Esophagus squamous epithelium (tissue), 5 donors: ENCODE measurements at places on chromosomes 3 and 15.

DNA sequence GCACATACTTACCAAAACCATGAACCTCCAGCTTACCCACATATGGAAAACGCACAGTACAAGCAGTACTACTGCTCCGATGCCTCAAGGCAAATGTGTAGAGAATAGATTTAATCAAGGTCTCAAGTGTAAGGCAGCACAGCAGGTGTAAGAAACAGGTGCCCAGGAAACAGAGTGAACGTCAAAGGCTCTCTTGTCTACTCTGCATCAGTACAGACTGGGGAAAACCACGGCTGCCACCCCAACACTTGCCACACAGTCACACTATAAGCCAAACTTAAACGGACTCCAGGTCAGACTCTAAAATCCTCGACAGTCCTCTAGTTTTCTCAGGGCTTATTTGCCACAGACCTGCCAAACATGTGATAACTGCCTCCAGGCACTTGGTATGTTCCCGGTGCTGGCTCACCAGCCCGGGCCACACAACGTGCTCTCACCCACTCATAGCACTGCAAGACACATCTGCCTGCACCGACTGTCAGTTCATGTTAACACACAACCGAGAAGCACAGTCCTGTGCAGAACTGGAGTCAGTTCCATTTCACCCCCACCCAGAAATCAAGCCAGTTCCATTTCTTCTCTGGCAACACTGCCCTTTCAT is 30.6 kb downstream of the ABCC5 start:
- DNase-seq = no peak

- no peak for DNase-seq
Observed at GRCh38 chr3:144754076-144754783, 782.6 kb downstream of the DIPK2A start.

- no peak for DNase-seq
Observed at GRCh38 chr3:134650431-134651346, at the start of gene KY. TSS of gene KY (minus strand) at chr3:134651022. CDS start at chr3:134650960, 62 bp downstream.

- no peak for DNase-seq
Observed at GRCh38 chr15:85324202-85324601, 56.2 kb upstream of the AKAP13 start.

DNA sequence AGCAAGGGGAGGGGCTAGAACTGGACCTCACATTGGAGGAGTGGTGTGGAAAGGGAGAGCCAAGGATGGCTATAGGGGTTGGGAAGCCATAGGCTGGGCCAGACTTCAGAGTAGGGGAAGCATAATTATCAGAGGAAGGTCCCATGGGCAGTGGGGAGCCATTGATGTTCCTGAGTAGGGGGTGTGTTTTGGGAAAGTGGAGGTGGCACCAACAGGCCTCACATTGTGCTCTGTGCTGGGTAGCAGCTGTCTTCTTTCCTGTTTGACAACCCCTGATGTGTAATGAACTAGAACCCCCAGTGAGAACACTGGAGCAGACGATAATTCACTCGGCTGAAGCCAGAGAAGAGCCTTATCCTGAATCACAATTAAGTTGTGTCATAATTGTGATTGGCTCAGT is 41.2 kb downstream of the SLC6A11 start:
- DNase-seq = no peak

DNA sequence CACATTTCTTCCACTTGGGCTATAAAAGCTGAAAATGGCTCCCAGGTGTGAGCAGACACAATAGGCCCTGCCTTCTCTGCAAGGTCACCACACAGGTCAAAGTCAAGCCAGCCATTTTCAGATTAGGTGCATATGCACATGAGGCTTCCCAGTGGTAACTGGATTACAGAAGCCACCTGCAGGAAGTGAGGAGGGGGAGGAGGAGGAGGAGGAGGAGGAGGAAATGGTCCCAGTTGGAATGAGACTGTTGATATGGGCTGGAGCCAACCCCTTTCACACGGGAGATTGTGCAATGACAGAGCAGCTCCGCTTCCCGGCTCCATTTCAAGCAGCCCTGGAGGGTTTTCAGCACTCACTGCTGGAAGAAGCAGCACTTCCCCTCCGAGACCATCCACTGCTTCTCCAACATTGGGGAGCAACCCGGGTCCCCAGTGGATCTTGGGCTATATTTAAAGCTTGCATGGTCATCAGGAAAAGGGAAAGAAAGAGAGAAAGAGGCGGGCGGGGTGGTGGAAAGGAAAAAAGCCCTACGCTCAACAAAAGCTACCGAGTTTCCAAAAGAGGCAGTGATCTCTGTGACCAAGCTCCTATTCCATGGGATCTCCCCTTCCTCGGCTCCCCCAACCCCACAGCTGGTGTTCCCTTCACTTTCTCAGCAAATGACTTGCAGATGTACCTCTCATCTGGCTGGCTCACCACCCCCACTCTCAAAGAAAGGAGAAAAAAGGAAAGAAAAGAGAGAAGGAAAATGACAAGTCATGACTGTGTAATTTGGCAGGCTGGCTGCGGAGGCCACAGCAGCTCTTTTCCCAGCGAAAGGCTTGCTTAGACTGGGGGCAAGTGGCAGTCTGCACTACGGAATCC is 58.3 kb downstream of the LRIG1 start:
- DNase-seq = no peak

GRCh38 chr15:101256757-101257156 is 4.9 kb upstream of the CHSY1 start:
- DNase-seq = no peak

GRCh38 chr3:161219495-161219894 is 1.6 kb upstream of the NMD3 start:
- no peak for DNase-seq

DNA sequence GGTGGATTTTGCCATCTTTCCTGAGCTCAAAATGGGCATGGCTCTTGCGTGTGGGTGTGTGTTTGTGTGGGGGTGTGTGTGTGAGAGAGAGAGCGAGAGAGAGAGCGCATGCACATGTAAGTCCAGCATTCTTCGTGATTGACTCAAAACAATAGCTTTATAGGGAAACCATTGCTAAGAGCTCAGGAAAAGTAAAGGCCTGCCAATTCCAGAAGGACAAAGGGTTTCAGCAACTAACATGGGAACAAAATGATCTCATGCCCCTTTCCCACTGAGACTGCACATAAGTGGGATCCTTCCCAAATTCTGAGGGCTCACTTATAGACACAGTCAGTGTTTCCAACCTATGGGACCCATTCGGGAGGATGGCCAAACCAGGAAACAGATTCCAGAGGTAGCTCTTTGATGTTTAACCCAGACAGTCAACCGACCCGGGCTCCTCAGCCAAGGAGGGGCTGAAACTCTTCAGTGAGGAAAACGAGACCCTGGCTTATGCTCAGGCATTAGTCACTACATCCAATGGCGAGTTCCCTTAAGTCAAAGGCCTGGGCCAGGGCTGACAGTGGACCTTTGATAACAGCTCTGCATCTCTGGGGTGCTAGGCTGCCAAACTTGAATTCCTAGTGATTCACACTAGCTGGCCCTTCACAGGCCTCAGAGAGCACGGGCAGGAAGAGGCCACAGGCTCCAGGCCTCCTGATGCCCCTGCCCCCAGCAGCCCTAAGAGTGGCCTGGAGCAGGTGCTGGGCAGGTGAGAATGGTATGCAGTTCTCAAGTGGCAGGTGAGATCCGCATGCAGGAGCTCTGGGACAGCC is 305.0 kb upstream of the C2CD4B start:
- no peak for DNase-seq

GRCh38 chr3:196518966-196519717 is 4.0 kb upstream of the SMCO1 start:
- DNase-seq = no peak

DNA sequence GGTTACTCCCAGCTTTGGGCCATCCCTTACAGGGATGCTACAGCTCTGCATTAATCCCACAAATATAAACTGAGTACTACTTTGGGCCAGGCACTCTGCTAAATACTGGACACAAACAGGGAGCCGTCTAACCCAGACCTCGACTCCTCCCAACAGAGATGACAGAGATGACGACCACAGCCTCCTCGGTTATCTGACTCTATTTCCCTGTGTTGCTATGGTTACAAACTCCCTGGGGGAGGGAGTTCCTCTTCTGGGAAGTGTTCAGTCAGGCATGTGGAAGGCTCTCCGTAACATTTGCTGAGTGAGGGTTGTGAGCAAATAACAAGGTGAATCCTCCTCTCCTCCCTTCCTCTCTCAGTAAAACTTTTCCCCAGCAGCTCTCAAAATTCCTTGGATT is 6.7 kb upstream of the CMTM7 start:
- DNase-seq = no peak

GRCh38 chr3:171390051-171390941 is 69.9 kb downstream of the TNIK start:
- no peak for DNase-seq

GRCh38 chr3:30311781-30312180 is 294.6 kb upstream of the TGFBR2 start:
- no peak for DNase-seq
